GDM1 (cell line): ENCODE measurements at places on chromosomes 6 and 20.

- DNase-seq: no peak
Measured at GRCh38 chr6:148166339-148166968, 176.2 kb upstream of the SASH1 start.

- DNase-seq: no peak
Measured at GRCh38 chr20:1424336-1424735, 31.5 kb upstream of the FKBP1A start.

DNA sequence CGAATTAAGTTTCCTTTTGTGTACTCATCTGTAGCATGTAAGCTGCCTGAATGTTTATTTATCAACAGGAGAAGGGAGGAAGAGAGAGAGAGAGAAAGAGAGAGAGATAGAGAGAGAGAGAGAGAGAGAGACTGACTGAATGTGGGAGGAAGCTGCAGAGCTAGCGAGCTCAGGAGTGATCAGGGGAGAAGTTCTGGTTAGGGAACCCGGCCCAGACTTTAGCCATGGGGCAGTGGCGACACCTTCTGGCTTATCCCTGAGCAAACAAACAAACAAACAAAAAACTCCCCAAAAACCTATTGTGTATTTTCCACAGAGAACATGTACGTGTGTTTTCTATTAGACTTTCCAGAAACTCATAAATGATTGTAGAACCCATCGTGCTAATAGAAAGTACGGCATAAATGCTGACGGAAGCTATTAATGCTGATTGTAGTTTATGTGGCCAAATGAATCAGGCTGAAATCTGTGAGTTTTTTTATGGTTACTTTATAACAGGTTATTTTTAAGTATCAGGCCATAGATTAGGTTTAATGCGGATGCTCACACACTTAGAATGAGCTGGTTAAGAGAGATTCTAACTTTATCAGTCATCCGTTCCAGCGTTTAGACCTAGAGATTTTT lies 92.8 kb downstream of the CLIC5 start:
- peak; percentile 54 for DNase-seq

- no peak for DNase-seq
Measured at GRCh38 chr20:62303340-62304226, 786 bp downstream of the ADRM1 start.

DNA sequence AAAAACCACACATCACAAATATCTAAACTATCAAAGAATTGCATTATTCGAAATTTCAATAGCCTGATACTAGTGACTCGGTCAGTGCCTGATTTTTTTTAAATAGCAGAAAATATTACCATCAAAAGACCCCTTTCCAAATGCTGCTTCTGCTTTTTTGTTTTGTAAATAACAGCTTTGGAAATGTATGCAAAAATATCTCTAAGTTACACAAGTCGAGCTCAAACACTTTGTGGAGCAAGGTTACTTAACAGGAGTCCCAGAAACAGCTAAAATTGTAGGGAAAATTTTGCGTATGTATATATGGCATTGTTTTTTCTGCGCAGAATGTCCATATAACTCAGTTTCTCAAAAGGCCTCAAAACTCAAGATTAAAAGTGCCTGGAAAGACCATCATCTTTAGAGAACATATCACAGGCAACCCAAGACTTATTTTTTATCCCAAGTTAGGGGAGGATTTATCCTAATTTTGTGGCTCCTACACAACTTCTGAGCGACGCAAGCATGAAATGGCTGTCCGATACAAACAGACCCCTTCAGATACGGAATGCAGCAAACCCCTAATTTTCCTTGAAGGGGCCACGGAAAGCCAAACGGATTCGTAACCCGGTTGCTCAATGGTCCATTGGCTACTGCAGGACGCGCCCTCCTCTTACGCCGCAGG lies 1.3 kb downstream of the CEP85L start:
- DNase-seq: no peak

DNA sequence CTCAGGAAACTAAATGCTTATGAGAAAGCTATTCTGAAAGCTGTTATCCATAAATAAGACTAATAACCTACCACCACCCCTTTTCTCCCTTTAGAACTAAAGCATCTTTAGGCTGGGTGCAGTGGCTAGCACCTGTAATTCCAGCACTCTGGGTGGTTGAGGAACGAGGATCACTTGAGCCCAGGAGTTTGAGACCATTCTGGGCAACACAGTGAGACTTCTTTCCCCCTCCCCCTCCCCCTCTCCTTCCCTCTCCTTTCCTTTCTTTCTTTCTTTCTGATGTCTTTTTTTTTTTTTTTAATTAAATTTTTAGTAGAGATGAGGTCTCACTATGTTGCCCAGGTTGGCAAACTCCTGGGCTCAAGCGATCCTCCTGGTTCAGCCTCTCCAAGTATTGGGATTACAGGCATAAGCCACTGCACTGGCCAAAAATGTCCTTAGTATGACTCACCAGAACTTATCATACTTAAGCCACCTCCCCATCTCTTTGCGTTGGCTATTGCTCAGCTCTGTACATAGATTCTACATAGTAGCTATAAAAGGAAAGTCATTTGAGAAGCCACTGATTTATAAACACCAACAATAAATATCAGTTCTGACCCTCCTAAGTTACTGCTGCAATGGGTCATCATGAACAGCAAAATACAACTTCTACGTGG lies 54.8 kb upstream of the SPDEF start:
- DNase-seq: no peak

DNA sequence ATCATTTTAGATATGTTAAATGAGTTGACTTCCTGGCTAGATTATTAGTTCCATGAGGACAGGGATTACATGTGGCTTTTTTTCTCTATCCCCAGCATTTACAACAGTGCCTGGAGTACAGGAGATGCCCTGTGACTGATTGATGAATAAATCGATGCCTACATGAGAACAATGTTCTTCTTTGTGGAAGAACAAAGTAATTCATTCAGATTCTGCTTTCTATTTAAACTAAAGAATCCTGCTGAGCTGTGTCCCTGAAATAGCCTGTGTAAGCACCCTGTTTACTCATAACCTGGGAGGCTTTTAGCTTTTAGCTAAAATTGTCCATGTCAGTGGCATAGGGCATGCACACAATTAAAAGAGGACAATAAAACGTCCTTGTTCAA lies 125.1 kb upstream of the BTBD3 start:
- DNase-seq: no peak

DNA sequence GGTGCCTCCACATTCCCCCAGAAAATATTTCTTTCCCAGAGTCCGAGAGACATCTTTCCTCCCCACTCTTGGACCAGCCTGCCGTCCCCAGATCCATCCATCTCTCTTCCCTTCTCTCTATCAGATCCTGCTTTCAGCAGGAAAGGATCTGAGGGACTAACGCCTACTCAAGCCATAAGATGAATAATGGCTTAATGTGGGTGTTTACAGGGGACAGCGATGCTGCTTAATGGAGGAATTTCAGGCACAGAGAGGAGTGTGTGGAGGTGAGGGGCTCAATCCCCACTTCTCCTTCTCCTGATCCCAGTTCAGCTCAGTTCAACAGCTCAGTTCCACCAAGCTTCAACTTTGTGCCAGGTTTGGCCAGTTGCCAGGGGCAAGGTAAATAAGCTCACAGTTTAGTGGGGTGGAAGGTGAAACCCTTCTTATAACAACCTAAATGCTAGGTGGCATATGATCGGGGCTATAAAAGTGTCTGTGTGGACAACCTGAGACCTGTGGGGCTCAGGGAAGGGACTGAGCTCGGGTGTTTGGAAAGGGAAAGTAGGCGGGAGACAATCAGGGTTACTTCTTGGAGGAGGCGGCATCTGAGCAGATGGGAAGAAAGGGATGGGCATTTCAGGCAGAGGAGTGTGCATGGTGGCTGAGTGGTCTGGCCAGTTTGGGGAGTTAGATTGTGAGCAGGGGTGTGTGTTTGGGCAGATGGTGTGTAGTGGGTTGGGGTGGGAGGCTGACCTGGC lies 55.8 kb downstream of the CDH22 start:
- no peak for DNase-seq

GRCh38 chr6:26304797-26305640 lies 60.0 kb upstream of the BTN3A2 start:
- peak; percentile 72 for DNase-seq

DNA sequence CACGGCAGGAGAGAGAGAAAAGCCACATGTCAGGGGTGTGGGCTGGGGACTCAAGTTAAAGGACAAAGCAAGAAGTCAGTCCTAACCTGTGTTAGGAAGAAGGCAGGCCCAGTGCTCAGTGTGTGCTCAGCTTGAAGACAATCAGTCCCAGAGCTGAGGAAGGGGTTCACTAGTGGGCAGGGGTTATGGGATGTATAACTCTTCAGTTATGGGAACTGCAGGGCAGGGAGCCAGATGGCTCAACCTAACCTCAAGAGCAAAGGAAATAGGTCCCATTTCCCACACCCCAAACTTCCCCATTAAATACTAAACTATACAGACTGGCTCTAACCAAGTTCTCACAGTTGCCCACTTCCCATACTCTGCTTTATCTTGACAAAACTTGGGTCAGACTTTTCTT lies 7.4 kb upstream of the SSTR4 start:
- DNase-seq: peak; percentile 80

- DNase-seq: no peak
Measured at GRCh38 chr20:47348539-47349142, 7.9 kb downstream of the ZMYND8 start.

DNA sequence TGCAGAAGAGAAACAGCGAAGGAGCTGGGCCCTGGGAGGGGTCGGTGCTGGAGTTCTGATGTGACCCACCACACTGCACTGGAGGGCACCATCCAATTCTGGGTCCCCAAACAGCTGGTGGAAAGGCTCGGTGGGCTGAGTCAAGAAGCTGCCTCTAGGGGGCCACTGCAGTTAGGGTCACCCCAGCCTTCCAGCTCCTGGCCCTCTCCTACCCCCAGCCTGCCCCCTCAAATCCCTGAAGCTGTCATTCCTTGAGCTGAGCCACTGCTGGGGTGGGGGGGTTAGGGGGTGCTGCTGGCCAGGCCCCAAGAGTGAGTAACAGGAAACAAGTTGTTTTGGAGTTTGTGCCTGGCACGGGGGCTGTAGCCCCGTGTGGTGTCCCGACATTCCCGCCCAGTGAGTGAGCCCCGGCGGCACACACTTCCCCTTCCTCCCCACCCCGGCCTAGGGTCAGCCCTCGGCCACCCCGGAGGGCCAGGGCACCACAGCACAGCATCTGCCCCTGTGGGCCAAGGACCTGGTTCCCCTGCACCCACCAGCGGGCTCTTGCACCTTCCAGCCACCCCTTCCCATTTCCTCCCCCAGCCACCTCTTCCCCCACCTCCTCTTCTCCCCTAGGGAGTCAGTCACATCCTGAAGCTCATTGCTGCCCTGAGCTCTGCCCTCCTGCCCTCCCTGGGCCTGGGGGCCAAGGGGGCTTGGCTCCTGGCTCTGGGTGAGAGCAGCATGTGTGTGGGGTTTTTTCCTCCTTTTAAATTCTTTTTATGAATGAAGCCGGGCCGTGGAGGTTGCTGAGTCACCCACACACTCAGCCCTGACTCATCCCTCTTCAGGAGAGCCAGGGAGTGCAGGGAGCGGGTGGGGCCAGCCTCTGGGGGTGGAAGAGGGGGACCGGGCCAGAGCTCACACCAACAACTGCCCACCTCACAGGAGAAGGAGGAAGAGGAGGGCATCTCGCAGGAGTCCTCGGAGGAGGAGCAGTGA lies 4.6 kb downstream of the SMIM29 start:
- DNase-seq: peak; percentile 52

DNA sequence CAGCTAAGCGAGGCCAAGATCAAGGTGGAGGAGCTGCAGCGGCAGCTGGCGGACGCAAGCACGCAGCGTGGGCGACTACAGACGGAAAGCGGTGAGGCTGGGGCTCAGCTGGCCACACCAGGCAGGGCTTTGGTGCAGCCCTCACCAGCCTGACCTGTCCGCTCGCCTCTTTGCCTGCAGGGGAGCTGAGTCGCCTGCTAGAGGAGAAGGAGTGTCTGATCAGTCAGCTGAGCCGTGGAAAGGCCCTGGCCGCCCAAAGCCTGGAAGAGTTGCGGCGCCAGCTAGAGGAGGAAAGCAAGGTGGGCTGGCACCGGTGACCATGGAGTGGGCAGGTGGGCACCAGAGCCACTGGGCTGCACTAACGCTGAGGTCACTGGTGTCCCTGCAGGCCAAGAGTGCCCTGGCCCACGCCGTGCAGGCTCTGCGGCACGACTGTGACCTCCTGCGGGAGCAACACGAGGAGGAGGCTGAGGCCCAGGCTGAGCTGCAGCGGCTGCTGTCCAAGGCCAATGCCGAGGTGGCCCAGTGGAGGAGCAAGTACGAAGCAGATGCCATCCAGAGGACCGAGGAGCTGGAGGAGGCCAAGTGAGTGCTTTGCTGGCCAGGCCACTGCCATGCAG lies 42.8 kb downstream of the MYH7B start:
- no peak for DNase-seq

GRCh38 chr6:15508441-15508871 lies 154.4 kb downstream of the DTNBP1 start:
- no peak for DNase-seq

- DNase-seq: no peak
Measured at GRCh38 chr20:43545837-43546578, 12.8 kb upstream of the SGK2 start.

- DNase-seq: peak; percentile 15
Measured at GRCh38 chr6:33897189-33897780, 93.5 kb upstream of the MLN start.

DNA sequence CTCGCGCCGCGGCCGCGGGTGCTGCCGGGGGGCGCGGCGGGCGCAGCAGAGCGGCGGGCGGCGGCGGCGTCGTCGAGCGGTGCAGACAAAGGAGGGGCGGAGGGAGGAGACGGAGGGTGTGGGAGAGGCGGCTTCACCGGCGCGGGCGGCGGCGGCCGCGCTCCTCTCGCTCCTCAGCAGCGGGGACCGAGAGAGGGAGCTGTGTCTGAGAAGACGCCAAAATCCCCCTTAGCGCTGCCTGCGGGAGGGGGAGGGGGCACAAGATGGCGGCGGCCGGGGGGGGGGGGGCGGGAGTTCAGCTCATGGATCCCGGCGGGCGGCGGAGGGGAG lies 296 bp downstream of the ADNP start:
- no peak for DNase-seq
